ENCODE measurements at places on chromosomes 7 and 10.

DNA sequence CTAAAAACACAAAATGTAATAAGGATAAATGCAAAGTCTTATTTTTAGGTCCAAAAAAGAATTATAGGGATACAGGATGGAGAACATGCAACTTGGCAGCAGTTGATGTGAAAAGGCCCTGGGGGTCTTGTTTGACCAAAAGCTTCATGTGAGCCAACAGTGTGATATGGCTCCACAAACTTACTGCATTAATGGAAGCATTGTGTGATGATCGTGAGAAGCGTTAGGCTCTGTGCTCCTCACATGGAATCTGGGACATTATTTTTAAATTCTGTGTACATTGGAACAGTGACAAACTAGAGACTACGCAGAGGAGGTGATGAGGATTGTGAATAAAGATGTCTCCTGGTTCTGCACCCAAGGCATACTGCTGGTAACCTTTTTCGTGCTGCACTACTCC, 39.1 kb upstream of the CALD1 start:
- DNase-seq = no peak

- DNase-seq = no peak
Measured at GRCh38 chr7:73980206-73980605, 47.8 kb upstream of the ELN start.

DNA sequence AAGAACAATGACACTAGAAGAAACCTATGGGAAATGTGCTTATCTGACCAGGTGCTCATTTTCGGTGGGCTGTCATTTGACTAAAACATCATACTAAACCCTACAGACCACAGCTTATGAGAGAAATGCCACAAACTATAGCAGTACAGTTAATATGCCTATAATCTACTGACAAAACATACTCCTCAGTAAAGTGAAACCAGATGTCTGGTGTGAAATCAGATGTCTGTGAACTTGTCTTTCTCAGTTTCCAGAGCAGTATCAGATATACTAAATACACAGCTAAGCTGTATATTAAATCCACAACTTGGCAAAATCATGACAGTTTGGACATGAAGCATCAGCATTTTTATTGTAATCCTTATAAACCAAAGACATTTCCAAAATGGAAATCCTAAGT, 3.3 kb downstream of the IMMP2L start:
- no peak for DNase-seq

GRCh38 chr10:72392571-72392970, 37.9 kb upstream of the DNAJB12 start:
- no peak for DNase-seq

- no peak for DNase-seq
Measured at GRCh38 chr7:26538216-26538615, 246.6 kb downstream of the SNX10 start.

DNA sequence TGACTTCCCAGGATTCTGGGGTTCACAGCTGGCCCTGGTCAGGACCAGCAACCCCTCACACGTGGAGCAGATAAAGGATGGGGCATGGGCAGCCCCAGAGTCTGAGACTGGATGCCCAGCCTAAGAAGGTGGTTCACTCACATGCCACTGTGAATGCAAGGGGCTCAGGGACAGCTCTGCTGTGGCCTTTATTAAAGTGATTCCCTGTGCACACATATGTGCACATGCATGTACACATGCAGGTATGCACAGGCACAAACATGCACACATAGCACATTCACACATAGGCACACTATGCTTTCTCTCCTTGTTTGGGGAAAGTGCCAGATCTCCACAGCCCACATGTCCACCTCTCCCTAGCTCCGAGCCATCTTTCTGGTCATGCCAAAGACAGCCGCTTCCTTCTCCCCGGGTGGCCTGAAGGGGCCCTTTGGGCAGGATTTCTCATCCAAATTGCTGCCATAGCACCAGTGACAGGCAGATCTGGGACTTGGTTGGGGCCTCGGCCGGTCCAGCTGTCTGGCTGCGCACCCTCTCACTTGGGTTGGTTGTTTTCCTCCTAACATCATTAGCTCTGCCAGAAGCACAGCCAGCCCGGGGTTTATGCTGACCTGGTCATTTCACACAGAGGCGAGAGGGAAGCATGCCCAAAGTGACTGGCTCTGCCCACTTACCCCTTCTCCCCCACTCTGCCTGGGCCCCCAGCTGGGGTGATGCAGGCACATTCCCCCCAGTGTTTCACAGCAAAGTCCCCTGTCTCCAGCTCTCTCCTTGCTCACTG, 1.4 kb downstream of the GCK start:
- no peak for DNase-seq

- no peak for DNase-seq
Measured at GRCh38 chr10:21860718-21861117, 142.8 kb downstream of the DNAJC1 start.

DNA sequence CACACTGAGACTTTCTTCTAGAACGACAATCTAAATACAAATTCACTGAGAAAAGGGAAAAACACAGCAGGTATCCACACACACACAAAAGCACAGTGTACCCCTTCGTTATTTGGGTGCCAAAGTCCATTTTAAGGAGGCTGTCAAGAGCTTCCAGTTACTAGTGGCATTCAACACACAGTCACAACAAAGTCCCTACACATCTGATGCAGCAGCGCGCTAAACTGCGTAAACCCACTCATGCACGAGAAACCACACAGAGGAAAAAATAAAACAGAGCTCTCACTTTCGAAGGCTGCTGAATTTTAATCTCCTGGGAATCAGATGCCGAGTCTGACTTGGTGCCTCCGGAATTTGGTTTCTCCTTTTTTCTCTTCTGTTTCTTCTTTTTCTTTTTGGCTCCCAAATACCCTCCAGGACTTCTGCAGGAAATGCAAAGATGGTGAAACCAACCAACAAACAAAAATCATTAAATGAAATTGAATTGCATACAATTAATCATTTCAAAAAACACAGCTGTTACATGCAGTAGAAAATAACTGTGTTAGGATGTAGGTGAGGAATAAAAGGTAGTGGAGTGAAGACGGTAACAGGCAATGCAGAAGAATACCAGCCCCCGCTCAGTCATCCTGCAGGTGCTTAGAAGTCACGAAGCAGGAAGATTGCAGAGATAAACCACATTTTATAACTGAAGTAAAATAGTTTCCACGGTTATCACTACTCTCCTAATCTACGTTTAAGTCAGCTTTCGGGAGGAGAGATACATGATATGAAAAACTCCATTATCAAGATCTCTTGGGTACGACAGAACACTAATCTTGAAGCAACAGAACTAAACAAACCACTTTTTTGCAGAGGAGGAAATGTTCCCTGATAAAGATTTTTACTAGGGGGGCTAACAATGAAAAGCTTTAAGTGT, 27.1 kb downstream of the NMT2 start:
- DNase-seq = no peak

- no peak for DNase-seq
Measured at GRCh38 chr10:3791974-3792633, 7.1 kb upstream of the KLF6 start.

DNA sequence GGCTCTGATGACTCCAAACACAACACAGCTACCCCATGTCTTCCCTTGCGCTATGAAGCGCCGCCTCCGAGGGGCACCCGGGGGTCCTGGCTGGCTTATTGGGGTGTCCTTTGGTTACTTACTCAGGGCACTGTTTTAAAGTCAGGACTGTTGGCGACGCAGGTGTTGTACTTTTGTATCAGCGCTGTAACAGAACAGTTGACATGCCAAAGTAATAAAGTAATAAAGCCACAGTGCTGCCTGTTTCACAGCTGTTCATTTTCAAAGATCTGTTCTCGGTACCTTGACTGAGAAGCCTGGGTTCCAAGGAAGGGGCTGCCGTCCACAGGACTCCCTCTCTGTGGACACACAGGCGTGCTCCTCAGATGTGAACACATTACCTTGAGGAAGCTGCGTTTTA, 64.1 kb downstream of the WDR37 start:
- DNase-seq = no peak

DNA sequence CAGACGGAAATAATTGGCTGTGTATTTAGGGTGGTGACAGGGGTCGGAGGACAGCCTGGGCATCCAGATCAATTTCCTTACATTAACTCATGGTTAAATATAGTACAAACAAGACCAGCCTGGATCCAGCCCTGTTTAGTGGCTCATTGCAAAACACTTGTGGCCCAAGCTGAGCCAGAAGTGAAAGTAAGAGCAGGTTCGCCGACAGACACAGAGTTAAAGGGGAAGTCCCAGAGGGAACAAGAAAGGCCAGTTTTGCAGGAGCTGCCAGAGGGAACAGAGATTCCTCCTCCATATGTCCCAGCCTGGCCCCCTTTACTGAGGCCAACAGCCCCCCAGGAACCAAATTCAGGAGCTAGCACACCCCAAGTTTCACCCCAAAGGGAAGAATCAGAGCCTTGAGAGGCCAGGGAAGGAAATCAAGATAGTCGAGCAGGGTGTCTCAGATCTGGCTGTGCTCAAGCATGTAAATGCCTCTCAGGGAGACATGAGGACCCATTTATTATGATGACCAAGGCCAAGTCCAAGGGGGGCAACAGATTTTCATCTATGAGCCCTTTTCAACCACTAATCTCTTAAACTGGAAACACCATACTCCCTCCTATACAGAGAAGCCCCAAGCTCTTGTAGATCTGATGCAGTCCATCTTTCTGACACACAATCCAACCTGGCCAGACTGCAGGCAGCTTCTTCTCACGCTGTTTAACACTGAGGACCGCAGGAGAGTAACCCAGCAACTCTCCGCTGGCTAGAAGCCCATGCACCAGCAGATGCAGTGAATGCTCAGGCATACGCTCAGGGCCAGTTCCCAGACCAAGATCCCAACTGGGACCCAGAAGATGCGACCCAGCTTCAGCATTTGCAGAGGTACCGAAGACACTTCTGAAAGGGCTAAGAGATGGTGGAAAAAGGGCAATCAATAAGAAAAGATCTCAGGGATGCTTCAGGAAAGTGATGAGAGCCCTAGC, 15.9 kb upstream of the ADCK2 start:
- no peak for DNase-seq

GRCh38 chr10:10020945-10021344, 996.7 kb upstream of the CELF2 start:
- DNase-seq = no peak

GRCh38 chr7:36180121-36180520, 27.1 kb downstream of the EEPD1 start:
- no peak for DNase-seq

GRCh38 chr7:152871005-152871677, 111.6 kb downstream of the ACTR3B start:
- DNase-seq = no peak

DNA sequence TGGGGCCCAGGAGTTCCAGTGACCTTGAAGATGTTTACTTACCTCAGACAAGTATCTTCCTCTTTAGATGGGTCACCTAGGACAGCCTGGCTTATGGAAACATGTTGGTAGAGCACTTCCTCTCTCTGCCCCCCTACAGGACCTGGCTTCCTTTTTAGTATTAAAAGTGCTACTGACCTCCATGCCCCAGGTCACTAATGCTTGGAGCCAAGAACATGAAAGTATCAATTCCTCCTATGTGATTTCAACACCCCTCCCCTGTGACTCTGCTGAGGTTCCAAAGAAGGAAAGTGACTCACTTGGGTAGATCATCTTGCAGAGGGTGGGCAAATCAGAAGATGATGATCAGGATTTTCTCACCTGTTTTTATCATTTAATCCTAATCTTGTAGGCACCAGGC, 125.3 kb upstream of the CCDC6 start:
- no peak for DNase-seq

DNA sequence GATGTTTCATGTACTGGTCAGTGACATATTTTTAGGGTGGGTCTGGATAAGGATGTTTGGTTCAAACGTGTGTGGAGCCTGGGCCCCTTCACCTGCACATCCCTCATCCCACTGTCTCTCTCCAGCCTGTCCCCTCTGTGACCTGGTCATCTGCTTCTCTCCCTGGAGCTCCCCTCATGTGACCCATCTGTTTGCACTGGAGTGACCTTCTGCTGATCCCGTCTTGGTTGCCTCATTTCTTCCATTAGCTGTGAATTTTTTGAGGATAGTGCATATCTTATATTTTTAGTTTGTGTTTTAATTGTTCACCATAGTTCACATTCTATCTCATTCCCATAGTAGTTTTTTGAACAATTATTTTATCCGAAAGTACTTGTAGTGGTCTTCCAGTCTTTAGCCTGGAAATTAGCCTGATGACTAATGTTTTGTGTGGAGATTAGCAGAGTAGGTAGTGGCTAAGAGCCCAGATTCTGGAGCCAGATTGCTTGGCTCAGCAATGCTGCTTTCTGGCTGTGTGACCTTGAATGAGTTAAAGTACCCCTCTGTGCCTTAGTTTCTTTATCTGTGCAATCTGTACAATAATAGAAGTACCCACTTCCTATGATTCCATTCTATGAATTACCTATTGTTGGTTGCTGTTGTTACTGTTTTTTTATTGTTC, 224.5 kb downstream of the LRMDA start:
- no peak for DNase-seq

DNA sequence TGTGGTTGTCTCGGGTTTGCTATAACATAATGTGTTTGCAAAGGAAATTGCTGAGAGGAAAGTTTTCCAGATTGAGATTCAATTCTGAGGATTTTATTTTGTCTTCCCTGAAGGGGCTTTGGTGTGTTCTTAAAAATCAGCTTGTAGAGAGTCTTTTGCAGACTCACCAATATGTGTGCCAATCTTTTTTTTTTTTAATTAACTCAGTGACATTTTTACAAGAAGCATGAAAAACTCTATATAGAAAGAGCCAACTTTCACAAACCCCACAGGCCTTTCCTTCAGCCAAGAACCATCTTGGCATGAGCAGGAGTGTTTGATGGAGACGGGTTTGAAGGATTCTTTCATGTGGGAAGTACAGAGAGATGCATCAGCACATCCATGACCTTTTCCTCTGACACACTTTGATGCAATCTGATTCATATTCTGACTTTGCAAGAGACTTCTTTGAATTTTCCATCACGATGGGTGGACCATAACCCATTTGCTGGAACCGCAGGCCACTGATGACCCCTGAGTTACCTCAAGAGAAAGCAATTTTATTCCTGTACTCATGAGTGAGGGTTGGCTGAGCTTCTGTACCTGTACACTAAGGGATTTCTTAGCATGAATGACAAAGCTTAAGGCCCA, 892.6 kb downstream of the XPNPEP1 start:
- no peak for DNase-seq

DNA sequence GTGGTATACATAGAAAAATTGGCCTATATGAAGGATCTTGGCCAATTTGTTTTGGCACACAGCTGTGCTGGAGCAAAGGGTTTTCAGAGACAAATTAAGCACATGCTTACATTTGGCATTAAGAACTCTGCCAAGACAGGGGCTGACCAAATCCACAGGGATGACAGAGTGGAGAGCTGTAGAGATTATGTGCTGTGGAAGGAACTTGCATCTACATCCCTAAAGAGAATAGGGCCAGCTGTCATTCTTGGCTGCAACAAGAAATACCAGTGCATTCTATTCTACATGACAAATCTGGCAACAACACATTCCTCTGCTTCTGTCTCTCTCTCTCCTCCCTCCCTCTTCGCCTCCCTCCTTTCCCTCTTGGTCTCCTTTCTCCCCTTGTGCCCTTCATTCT, 75.6 kb downstream of the POM121L12 start:
- no peak for DNase-seq

GRCh38 chr7:774161-775109, 47.4 kb upstream of the PRKAR1B start:
- no peak for DNase-seq

DNA sequence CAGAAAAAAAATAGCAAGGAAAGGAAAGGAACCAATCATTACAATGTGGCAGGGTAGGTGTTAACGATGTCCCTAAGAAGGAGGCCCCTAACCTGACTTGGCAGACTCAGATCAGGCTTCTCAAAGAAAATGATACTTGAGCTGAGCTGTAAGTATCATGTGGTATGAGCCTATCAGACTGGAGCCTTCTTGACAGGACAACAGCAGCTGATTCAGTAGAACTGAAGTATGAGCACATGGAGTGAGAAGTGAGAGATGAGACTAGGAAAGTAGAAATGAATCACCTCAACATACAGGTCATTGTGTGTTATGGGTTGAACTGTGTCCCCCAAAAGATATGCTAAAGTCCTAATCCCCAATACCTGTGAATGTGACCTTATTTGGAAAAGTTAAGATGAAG, 66.3 kb downstream of the MTERF1 start:
- DNase-seq = no peak

Measured in NCI-H1436 treated with DMSO at 0.1 percent for 48 hours (cell line).